ENCODE measurements at places on chromosomes 7 and 10. TPM values are rescaled to one million over a fixed set of nuclear protein-coding genes. Genes with fewer than 3 reads are reported as not detected.

- DNase-seq, result no peak
Observed at GRCh38 chr7:7099584-7100014, 82.7 kb upstream of the C1GALT1 start.

LIPN gene
- 1.0 TPM for total RNA-seq

VSTM4 gene
- 19.5 TPM for total RNA-seq

- no peak for DNase-seq
Observed at GRCh38 chr7:2886900-2887299, 42.8 kb upstream of the GNA12 start.

GRCh38 chr10:122316224-122316884 lies 45.3 kb downstream of the BTBD16 start:
- no peak for DNase-seq

- DNase-seq, result no peak
Observed at GRCh38 chr7:127582361-127582760, 3.0 kb downstream of the GCC1 start.

- DNase-seq, result no peak
Observed at GRCh38 chr10:129536336-129536735, 69.3 kb downstream of the MGMT start.

CALML5 gene
- not detected for total RNA-seq

FAM25G gene
- not detected for total RNA-seq

GRCh38 chr7:21113609-21114415 lies 314.1 kb upstream of the SP4 start:
- no peak for DNase-seq

OR6V1 gene
- not detected for total RNA-seq

- no peak for DNase-seq
Observed at GRCh38 chr10:88974446-88975376, 15.9 kb upstream of the FAS start.

DNA sequence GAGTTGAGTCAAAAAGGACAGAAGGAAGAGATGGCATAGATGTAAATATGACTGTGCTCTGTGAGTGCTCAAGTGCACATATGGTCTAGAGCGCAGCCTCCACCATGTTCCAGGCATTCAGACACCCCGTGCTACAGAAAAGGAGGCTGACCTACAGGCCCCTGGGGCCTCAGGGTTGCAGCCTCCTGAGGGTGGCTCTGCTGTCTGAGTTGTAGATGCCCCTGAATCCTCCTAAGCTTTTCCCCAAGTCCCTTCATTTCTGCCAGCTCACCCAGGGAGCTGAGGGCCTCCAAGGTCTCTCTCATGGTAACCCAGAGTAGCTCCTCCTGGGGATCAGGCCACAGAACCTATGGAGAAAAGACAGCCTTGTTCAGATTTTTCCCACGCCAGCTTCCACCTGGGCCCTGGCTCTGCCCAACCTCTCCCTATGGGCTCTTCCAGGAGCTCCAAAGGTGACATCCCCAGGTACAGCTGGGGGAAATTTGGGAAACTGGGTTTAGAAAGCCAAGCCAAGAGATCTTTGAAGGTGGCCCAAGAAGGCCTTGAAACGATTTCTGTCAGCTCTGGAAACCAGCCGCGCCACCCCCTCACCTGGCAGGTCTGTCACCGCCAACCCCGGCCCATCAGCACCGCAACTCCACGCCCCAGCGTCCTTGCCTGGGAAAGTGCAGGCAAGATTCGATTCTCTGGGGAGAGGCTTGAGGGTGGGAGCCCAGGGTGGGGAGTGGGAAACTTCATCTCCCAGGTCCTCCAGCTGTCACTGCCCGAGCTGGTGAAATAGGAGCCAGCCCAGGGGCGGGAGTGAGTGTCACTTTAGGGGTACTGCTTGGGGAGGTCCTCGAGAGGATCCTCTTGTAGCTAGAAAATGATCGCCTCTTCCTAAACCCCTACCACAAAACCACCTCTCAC lies 2.4 kb downstream of the ZNF467 start:
- peak; percentile 71 for DNase-seq

KIAA1217 gene
- total RNA-seq, result 23.5 TPM

DNA sequence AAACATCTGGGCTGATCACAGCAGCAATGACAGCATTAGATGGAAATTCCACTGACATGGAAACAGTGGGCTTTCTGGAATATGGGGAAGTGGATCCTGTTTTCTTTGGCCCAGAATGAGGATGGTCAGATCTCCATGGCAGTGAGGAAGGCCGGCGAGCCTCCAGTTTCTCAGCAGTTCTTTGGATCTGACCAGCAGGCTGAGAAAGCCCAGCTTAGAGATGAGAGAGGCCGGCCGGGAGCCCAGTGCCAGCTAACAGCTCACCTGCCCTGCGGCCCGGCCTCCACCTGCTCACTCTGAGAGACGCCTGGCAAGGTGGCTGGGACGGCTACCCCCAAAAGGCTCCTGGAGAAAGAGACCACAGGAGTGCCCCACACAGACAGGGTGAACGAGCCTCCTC lies 24.2 kb downstream of the GPER1 start:
- peak; percentile 62 for DNase-seq

GRCh38 chr7:87047-87446 lies 105.3 kb upstream of the FAM20C start:
- DNase-seq, result no peak

DNA sequence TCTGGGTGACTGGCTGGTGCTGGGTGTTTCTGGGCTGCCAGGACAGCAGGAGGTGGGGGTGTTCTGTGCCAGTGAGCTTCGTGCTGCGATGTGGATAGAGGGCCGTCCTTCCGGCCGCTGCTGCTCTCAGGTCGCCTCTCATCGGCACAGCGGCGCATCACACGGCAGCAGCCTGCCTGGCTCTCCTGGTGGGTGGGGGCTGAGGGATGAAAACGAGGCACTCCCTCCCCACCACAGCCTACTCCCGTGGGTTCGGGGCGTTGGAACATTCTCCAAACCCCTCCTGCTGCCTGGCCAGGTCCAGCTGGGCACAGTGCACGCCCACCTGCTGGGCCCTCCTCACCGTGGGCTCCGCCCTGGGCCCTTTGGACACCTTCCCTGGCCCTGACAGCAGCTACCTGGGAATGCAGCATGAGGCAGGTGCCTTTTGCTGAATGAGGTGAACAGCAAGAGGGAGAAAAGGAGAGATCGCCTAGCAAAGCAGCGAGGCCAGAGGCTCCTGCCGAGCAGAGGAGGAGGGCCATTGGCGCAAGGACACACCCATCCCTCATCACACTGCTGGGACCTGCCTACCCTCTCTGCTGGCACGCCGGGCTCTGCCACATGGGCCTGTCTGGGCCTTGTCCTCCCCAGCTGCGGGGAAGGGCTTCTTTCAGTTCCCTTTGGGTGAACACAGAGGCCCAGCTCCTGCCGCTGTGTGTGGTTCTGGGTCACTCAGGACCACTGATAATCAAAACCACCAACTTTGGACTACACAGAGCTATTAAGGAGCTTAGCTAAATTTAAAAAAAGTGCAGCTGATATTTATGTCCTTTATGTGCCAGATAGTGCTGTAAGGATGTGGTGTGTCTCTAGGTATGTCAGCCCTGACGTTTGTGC lies 33.4 kb downstream of the INPP5A start:
- peak; percentile 68 for DNase-seq

FEZF1 gene
- total RNA-seq, result not detected

CALHM1 gene
- not detected for total RNA-seq

DNA sequence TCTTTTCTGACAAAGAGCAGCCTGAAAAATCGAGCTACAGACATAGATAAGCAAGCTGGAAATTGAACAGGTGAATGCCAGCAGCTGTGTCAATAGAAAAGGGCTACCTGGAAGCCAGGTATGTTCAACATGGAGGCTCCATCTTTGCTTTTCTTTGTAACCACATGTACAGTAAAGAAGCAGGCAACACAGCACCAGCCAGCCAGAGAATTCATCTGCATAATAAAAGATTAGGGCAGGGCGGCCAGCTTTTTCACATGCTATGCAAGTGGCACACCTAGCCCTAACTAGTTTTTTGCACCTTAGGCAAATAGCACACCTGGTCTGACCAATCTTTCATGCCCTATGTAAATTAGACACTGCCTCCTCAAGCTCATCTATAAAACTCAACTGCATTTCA lies 25.7 kb downstream of the COG5 start:
- no peak for DNase-seq

CPA1 gene
- total RNA-seq, result not detected

DNA sequence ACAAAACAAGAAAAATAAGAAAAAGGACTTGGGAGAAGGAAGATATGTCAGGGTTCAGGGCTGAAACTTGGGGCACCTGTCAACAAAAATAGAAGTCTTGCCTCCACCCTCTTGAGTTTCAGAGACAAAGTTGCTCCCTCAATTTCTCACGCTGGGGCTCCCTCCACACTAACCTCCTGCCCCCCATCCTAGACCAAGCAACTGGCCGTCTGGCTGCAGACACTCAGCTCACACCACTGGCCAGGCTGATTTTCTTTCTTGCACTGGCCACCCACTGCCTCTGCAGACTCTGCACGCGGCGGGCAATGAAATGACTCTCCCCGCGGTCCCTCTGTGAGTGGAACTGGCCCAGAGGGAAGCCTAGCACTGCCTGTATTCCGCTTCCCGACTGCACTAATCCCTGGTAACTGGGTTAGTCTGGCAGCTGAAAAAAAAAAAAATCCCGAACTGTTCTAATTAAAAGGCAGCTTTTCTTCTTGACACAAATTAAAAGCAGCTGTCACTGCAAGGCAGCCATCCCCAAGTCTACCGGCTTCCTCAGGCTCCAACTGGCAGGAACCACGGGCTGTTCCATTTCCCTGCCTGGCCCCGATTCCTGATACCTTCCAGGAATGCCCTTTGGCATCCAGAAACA lies 83.5 kb downstream of the SPDYE5 start:
- no peak for DNase-seq

CHAT gene
- not detected for total RNA-seq

WNT2 gene
- 12.9 TPM for total RNA-seq

DNA sequence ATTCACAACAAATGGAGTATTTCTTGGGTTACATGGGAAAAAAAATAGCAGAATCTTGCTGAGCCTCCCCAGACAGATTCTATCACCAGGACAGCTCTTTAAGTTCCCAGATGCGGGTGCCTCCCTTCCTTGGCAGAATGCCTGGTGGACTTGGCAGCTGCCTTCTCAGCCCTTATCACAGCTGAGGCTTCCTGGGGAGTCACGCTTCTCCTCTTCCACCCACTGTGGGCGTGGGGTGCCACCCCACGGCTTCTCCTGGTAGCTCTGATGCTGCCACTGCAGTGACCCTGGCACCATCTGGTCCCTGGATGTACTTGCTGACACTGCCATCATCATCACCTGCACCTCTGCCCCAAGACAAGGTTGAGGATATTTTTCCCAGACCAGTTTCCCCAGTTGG lies 16.2 kb upstream of the NME8 start:
- peak; percentile 78 for DNase-seq

PFKFB3 gene
- 77.2 TPM for total RNA-seq
